Stimulated activated CD4-positive, alpha-beta T cell treated with anti-CD3 and anti-CD28 coated beads, Interleukin-15, amount 100 ng/mL, for 1 hour (primary cell): ENCODE measurements at places on chromosomes 6 and 20.

- no peak for DNase-seq
Measured at GRCh38 chr6:12967686-12968085, 251.1 kb downstream of the PHACTR1 start.

GRCh38 chr6:151425561-151425960, 26.4 kb downstream of the RMND1 start:
- DNase-seq, result no peak

DNA sequence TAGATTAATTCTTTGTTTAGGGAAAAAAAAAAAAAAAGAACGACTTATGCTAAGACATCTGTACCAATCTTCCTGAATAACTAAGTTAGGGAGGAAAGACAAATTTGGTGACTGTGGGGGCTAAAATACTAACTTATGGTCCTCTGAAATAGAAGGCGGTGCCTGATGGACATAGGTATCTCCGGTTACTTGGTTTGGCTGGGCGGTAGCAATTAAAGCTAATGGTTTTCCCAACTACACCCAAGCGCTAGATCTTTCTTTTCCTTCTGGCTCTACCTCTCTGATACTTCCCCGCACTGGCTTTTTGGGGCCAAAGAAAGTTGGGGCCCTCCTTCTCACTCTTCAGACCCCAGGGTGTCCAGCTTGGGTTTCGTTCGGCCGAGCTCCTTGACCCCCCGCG, 1.0 kb upstream of the RBM24 start:
- no peak for DNase-seq

DNA sequence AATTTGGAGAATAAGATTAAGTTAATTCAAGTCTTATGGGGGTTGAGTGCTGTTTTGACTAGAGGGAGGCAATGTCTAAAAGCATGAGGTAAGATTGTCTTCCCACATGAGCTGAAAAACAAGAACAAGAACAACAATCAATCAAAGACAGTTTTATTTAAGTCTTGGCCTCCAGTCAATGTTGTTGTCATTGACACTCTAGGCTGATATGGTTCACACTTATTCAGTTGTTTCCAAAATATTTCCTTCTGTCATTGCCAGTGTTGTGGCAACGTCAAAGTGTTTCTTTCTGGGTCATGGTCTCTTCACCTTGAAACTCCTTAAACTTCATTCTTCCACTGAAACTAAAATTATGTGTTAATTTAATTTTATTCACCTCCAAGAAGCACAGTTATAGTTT, 72.4 kb downstream of the GRIK2 start:
- DNase-seq, result no peak

DNA sequence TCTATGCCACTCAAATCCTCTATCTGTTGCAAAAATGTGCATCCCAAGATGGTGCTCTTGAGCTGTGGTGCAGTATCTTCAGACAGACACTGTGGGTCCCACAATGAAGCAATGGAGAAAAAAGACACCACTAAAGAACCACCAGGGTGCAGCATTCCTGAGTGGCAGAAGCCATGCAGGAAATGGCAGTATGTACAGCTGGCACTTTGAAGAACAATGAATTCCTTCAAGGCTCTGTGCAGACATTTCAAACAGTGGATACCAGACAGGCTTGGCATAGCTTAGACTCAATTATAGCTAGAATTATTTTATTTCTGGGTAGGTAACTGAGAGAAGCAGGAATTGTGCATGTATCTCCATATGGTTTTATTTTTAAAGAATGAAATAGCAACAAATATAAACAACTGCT, 24.0 kb upstream of the HDAC2 start:
- no peak for DNase-seq

DNA sequence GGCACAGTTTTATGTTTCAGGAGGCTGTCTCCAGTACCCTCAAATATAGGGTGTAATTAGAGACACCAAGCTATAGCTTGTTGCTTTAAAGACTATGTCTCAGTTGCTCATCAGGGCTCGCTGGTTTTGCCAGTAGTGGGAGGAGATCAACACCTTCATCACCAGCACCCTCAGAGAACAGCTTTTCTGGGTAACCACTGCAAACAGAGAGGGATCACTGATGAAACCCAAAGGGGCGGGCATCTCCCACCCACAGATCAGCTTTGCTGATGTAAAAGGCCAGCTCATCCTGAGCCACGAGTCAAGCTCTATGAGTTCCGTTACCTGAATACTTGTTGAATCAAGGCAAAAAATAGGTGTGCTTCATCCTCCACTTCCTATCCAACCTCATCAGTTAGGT, 187.7 kb downstream of the AIG1 start:
- no peak for DNase-seq

- DNase-seq, result no peak
Measured at GRCh38 chr6:71400852-71401251, 112.2 kb downstream of the OGFRL1 start.

- DNase-seq, result no peak
Measured at GRCh38 chr20:20204256-20204655, 151.9 kb downstream of the CFAP61 start.

DNA sequence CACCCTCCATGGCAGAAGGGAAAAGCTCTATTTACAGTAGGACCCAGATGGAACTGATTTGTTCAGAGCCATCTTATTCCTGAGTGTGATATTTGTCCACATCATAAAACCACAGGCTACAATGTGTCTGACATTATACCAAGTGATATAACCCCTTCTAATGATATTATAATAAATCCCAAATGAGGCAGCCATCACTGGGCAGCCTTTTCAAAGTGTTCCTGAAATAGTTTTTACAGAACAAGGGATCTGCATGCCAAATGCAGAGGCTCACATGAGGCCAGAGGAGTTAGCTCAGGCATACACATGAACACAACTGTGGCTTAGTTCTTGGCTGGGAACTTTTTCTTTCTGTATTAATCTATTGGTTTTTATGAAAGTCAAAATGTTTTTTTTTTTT, 207.7 kb downstream of the MAFB start:
- no peak for DNase-seq

DNA sequence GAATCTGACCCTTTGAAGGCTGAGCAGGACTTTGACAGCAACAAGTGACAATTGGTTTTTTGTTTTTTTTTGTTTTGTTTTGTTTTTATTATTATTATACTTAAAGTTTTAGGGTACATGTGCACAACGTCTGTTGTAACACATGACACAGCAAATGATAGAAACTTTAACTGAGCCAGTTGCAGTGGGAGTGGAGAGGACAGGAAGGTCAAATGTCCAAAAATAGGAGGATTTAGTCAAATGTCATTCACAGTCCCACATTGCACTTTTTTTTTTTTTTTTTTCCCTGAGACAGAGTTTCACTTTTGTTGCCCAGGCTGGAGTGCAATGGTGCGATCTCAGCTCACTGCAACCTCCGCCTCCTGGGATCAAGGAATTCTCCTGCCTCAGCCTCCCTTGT, 223.0 kb downstream of the HIVEP2 start:
- DNase-seq, result no peak

DNA sequence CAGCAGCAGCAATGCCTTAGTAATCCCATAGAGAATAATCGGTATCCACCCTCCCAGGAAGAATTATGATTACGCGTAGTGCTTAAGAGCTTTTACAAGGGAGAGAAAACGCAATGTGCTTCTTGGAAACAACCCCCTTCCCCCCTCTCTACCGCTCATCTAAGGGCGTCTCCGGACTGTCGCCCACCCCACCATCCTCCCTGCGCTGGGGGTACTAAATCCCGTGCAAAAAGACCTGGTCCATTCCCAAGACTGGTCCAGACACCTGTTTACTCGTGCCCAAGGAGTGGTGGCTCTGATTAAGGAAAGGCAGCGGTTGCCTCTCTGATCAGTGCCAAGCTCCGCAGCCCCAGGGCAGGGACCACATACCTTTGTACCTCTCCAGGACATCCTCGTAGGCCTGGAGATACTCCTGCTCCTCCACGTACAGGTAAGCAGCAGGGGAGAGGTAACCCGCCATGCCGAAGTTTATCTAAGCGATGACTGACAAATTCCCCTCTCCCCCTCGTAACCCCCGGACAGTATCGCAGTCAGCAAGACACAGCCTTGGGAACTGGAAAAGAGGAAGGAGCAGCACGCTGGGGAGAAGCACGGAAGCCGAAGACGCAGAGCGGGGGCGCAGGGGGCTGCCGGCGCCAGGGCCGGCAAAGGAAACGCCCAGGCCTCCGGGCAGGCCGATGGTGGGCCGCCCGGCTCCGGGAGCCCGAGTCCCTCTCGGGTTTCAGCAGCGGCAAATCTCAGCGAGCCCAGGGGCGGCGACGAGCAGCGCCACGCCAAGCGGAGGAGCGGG, 112.0 kb upstream of the BEND6 start:
- DNase-seq, result no peak

GRCh38 chr6:21856456-21856825, 262.9 kb downstream of the SOX4 start:
- no peak for DNase-seq

GRCh38 chr6:152207915-152208714, 400.6 kb downstream of the ESR1 start:
- DNase-seq, result no peak

GRCh38 chr6:155245193-155245592, 18.6 kb upstream of the CLDN20 start:
- no peak for DNase-seq

DNA sequence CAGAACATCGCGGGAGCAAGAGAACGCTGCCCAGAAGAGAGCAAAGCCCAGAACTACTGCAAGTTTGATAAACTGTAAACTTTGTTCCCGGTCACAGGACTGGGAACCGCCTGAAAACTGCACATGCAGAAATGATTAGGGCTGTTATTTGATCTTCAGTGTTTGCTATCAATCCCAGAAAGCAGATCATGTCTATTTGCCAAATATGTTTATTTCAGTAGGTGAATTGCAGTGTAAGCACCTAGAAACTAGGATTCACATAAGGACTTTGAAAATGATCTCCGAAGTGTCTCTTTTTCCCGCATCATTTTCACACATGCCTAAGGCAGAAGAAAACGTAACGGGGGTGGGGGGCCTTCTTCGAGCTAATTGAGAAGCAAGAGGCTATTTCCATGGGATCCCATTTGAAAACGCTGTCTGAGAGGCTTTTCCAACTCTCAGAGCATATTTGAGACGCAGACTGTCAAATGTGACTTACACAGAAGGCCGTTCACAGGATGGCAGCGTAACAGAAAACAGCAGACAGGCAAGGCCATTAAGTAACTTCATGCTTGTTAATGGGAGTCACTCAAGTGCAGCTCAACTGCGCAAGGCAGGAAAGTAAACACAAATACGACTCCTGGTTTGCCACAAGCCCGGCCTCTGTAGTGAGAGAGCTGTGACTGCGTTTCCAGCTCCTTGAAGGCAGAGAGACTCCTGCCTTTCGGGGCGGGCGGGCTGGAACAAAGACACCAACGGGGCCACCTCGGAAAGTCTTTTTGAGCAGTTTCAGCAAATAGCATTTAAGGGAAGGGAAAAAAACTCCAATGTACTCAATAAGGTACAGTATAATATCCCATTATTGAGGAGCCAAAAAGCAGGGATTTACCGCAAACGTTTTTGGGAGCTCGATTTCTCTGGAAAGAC, 144.7 kb upstream of the ZNF217 start:
- no peak for DNase-seq

- DNase-seq, result no peak
Measured at GRCh38 chr20:14881518-14881917, 544.1 kb upstream of the FLRT3 start.

DNA sequence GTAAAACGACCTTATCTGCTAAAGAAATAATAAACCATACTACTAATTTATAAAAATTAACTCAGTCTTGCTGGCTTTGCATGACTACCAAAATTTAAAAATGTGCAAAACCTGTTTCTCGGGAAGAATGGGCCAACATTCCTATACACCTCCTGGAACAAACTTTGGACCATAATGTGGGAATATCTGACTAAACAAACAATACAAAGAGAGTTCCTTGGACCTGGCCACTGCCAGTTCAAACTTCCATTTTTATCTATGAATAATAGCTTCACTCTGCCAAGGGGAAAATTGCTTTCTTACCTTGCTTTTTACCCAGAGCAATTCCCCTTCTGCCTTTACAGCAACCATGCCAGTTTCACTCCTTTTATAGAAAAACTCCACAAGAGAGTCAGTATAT, 38.7 kb upstream of the POU5F1 start:
- no peak for DNase-seq

DNA sequence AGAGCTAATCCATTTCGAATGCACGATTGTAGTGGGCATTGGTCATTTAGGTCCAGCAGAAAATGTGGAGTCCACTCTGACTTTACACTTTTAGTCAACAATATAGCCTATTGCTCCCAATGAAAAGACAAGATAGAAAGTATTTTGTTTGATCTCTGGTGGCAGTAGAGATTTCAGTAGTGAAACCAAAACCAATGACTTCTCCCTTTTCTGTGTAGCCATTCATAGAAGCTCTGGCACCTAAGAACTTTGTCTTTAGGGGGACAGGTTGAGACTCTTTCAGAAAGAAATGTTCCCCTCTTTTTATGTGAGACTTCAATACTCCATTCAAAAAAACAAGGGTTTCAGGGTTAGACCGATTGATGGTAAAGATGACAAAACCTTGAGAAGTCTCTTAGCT, 510.8 kb upstream of the POU3F2 start:
- DNase-seq, result no peak

DNA sequence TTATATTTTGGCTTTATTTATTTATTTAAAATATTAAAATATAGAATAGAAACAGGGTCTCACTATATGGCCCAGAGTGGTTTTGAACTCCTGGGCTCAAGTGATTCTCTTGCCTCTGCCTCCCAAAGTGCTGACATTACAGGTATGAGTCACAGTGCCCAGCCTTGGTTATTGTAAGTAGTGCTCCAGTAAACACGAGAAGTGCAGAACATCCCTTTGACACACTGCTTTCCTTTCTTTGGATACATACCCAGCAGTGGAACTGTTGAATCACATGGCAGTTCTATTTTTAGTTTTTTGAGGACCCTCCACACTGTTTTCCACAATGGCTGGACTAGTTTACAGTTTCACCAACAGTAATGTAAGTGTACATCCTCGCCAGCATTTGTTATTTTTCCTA, 203.9 kb downstream of the PHF3 start:
- DNase-seq, result no peak

DNA sequence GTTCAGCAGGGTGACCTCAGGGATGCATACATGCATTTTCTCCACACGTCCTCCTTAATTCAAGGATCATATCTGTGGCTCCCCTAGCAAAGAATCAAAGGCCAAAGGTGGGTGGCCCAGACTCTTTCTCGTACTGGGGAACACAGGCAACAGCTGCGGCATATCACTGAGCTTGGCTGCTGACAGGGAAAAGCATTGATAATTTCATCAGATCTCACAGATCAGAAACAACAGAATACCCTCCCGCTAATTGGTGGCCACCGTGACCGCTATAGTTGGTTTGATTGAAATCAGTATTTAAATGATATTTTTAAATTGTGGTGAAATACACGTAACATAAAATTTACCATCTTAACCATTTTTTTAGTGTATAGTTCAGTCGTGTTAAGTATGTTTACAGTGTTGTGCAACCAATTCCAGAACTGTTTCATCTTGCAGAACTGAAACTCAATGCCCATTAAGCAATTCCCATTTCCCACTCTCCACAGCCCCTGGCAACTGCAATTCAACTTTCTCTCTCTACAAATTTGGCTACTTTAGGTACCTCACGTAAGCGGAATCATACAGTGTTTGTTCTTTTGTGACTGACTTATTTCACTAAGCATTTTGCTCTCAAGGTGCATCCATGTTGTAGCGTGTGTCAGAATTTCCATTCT, 74.7 kb upstream of the TMEM170B start:
- DNase-seq, result no peak

- DNase-seq, result no peak
Measured at GRCh38 chr6:154314084-154314483, 42.5 kb downstream of the IPCEF1 start.
